ENCODE measurements at places on chromosomes 11 and 22.

- peaks cover 22% of the 10 kb centered on the region for H3K4me1 ChIP-seq
- H3K27ac ChIP-seq: peak overlapping the region; percentile 94
- peak; percentile 86 for DNase-seq
- H3K27me3 ChIP-seq: no peaks in the 10 kb centered on the region
These were observed 19.2 kb upstream of the TALDO1 start for GRCh38 chr11:727859-728748.

DNA sequence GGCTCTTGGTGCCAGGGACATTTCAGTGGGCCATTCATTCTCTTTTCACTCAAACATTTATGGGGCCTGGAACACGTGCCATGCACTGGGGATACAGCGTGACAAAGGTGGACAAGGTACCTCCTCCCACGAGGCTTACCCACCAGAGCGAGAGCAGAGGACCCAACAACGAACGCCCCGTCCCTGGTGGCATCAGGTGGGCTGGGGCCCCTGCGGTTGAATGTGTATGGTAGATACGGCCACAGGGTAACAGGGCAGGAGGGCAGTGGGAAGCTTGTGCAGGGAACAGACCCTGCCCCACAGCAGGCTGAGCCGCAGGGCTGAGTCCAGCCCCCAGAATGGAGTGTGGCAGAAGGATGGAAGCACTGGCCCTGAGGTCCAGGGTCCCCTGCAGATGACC lies 81.1 kb downstream of the LRRC32 start:
- peak overlapping the region; percentile 32 for H3K27ac ChIP-seq
- no peak overlapping the region for H3K4me3 ChIP-seq
- H3K36me3 ChIP-seq: no peaks in the 10 kb centered on the region
- H3K27me3 ChIP-seq: no peaks in the 10 kb centered on the region

GRCh38 chr11:8138526-8138925 lies 30.3 kb downstream of the RIC3 start:
- no peaks in the 10 kb centered on the region for H3K27me3 ChIP-seq
- DNase-seq: no peak
- no peak overlapping the region for H3K27ac ChIP-seq

DNA sequence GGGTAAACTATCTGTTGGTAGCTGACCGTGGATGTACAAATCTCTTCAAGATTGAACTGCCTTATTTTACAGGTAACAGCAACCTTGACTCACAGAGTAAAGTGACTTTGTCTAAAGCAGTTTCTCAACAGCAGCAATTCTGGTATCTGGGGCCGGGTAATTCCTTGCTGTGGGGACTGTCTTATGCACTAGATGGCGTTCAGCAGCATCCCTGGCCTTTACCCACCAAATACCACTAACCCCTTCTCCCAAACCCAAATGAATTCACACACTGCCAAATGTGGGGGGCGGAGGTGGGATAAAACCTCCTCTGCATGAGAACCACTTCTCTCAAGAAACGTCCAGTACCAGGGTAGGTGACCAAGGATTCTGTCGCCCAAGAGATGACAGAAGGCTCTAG lies 1.7 kb upstream of the INCENP start:
- H3K27ac ChIP-seq: no peak overlapping the region
- no peak for DNase-seq
- H3K36me3 ChIP-seq: no peaks in the 10 kb centered on the region
- no peaks in the 10 kb centered on the region for H3K27me3 ChIP-seq
- H3K4me1 ChIP-seq: peaks cover 7% of the 10 kb centered on the region

DNA sequence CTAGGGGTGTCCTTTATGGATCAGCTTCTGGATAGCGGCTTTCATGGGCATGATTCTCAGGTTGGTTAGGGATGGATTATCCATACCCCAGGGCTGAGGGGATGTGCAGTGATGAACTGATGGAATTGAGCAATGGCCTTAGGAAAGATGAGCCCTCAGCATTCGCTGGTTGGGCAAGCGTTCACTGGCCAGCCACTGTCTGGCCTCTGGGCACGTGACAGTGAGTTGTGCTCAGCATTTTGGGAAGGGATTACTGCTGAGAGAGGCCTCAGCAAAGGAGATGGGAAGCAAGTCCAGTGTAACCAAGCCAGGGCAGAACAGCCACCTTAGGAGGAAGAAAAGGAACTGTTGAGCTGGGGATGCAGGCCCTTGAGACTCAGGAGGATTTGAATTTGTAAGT lies 17.4 kb downstream of the UBASH3B start:
- no peak overlapping the region for H3K27ac ChIP-seq
- no peaks in the 10 kb centered on the region for H3K4me1 ChIP-seq
- no peak overlapping the region for H3K4me3 ChIP-seq
- H3K27me3 ChIP-seq: no peaks in the 10 kb centered on the region
- no peak for DNase-seq
- no peaks in the 10 kb centered on the region for H3K36me3 ChIP-seq
